ENCODE measurements at places on chromosomes 13 and 19.

DNA sequence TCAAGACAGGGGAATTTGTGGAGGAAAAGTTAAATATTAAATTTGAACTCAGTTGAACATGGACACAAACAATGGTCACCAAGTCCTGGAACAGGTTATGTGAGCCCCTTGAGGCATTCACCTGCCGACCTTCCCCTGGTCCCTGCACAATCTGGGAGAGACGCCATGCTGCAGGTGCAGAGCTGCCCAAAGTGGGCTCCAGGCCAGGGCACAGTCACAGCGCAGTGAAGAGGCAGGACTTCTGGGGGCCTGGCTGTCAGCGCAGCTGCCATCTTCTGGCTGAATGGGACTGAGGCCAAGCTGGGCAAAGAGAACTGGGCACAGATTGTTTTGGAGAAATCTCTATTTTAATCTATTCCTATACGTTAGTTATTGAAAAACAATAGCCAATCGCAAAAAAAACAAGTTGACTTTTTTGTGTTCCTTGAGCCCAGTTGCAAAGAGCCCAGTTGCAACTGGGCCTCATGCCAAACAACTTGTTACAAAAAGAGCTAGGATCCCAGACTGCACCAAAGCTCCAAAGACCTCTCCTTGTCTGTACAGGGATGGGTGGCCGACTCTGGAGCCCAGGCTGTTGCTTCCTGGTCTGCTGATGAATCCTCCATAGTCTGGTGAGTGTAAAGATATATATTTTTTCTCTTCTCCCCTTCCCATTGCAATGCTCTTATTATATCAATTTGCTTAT is 1.2 kb upstream of the ZNF626 start:
- no peak overlapping the region for H3K27ac ChIP-seq
- no peak overlapping the region for H3K4me3 ChIP-seq
- peaks cover 41% of the 10 kb centered on the region for H3K4me1 ChIP-seq

- no peaks in the 10 kb centered on the region for H3K27me3 ChIP-seq
- H3K4me3 ChIP-seq, result no peak overlapping the region
- H3K36me3 ChIP-seq, result no peaks in the 10 kb centered on the region
- no peak for DNase-seq
- no peak overlapping the region for H3K27ac ChIP-seq
Measured at GRCh38 chr13:37067874-37068273, 8.4 kb upstream of the SUPT20H start.

GRCh38 chr13:40471076-40471475 is 195.4 kb downstream of the FOXO1 start:
- DNase-seq, result no peak
- H3K36me3 ChIP-seq, result no peaks in the 10 kb centered on the region
- no peaks in the 10 kb centered on the region for H3K4me1 ChIP-seq
- no peak overlapping the region for H3K27ac ChIP-seq
- no peak overlapping the region for H3K4me3 ChIP-seq

DNA sequence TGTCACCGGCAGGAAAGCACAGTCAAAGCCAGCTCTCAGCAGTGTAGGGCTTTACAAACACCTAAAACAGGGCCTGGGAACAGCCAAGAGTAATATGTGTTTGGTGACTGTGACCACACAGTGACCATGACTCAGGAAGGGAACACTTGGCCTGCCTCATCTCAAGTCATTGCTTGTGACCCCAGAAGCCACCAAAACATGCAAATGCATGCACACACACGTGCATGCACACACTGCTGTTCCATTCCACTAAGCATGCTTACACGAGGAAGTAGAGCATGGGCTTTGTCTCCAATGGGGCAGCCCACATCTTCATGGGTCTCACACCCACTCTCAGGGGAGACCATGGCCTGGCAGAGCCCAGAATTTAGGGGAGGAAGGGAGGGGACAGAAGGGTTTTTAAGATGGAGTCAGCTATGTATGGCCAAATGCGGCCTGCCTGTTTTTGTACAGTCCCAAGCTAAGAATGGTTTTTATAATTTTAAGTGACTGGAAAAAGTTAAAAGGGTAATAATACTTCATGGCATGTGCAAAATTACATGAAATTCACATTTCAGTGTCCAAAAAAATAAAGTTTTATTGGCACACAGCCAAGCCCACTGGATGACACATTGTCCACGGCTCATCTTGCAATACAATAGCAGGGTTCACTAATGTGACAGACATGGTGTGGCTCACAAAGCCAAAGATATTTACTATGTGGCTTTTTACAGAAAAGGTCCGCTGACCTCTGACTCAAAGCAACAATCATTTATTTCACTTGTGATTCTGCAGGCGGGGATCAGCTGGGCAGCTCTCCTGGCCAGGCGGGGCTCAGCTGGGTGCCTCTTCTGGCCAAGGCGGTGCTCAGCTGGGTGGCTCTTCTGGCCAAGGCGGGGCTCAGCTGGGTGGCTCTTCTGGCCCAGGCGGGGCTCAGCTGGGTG is 17.3 kb downstream of the ZFR2 start:
- H3K4me1 ChIP-seq, result peaks cover 7% of the 10 kb centered on the region
- H3K27me3 ChIP-seq, result no peaks in the 10 kb centered on the region
- no peak overlapping the region for H3K27ac ChIP-seq
- no peak overlapping the region for H3K4me3 ChIP-seq

DNA sequence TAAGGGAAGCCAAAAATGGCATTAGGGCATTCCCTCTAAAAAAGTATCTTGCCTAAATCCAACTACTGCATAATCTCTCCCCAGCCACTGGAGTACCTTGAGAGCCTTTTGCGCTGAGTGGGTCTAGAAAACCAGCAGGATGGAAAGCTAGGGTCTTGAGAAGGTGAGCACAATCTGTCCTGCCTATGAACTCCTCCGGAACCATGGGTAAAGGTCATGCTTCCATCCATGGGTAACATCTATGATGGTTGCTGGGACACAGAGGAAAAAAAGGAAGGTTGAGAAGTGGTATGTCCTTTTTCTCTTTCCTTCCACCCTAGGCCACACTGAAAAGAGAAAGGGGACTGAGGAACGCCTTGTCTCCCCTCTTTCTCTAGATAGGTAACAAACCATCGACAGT is 52.4 kb downstream of the ZNF676 start:
- no peak overlapping the region for H3K27ac ChIP-seq
- H3K36me3 ChIP-seq, result no peaks in the 10 kb centered on the region
- no peaks in the 10 kb centered on the region for H3K4me1 ChIP-seq
- no peak for DNase-seq
- H3K4me3 ChIP-seq, result no peak overlapping the region
- no peaks in the 10 kb centered on the region for H3K27me3 ChIP-seq

DNA sequence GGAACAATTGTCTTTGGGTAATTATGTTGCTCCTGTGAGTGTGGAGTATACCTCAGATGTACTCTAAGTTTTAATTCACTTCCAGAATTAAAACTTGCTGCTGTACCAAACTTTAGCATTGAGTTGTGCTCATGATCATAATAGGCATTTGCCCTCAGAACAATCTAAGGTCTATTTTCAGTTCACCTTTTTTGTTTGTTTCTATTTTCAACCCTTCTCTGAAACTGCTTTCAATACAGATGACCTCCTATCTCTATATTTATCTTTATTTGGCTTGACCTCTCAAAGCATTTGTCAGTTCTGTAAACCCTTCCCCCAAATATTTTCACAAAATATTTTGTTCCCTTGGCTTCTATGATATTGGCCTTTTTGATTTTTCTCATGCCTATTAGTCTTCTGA is 873.0 kb downstream of the OLFM4 start:
- H3K4me3 ChIP-seq, result no peak overlapping the region
- H3K27ac ChIP-seq, result no peak overlapping the region
- H3K27me3 ChIP-seq, result no peaks in the 10 kb centered on the region
- H3K4me1 ChIP-seq, result no peaks in the 10 kb centered on the region
- no peaks in the 10 kb centered on the region for H3K36me3 ChIP-seq

DNA sequence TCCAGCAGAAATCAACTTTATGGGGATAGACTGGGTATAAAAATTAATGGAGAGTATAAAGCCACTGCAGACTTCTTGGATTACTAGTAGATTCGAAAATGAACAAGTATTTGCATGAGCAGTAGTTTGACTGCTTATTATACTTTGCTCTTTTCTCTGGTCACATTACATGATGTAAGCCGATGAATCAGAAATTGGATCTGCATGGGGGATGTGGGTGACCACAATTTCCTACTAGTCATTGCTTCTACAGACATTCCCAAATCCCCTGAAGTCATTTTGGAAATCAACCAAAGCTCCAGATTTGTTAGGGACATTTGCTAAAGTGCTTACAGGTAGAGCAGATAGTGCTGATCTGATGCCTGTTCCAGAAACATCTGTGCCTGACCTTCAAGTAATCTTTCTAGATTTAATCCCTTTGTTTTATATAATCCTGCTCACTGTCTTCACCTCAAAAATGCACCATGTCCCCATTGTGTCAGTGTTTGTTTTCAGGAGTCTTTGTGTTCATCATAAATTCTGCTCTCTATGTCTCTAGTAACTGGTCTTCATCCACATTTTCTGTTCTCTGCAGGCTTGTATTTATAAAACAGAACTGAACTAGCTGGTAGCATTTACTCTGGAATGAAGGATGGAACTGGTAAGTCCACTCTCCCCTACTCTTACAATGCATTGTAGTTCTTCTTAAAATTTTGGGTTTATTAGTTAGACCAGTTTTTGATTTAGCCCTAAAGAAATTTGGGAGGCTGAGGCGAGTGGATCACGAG is 201.5 kb upstream of the CSNK1A1L start:
- DNase-seq, result no peak
- no peak overlapping the region for H3K27ac ChIP-seq
- no peaks in the 10 kb centered on the region for H3K4me1 ChIP-seq
- no peaks in the 10 kb centered on the region for H3K27me3 ChIP-seq

- H3K4me3 ChIP-seq, result no peak within 1 kb of the TSS
- H3K36me3 ChIP-seq, result no peaks in the 10 kb centered on the region
- peaks cover 81% of the 10 kb centered on the region for H3K4me1 ChIP-seq
- H3K27ac ChIP-seq, result no peak within 1 kb of the TSS
- no peak for DNase-seq
Measured at GRCh38 chr19:48393559-48394330, at the start of gene GRIN2D. Gene GRIN2D (plus strand): TSS chr19:48393668. CDS start chr19:48398393, 4,725 bp downstream.

DNA sequence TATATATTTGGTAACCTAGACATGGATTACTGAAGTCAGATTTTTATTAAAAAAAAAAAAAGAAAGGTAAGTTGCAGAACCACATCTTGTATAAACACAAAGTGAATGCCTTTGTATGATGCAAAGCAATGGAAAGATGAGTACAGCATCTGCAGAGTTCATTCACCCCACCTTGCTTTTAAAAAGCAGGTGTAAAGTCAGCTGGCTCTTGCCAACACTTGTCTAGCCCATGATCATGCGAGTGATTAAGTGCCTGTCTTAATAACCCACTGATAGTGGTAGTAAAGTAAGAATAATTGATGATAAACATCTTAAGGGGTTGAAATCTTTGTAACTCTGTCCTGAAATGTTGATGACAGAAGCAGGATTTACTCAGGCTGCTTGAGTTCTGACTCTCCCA is 710.4 kb downstream of the EFNB2 start:
- no peaks in the 10 kb centered on the region for H3K27me3 ChIP-seq
- no peak for DNase-seq
- no peak overlapping the region for H3K27ac ChIP-seq
- no peaks in the 10 kb centered on the region for H3K36me3 ChIP-seq

- no peak for DNase-seq
- H3K4me3 ChIP-seq, result no peak overlapping the region
- H3K36me3 ChIP-seq, result no peaks in the 10 kb centered on the region
- H3K4me1 ChIP-seq, result no peaks in the 10 kb centered on the region
Measured at GRCh38 chr13:103839460-103839859, 773.2 kb upstream of the SLC10A2 start.

GRCh38 chr19:23378948-23379347 is 16.3 kb downstream of the ZNF91 start:
- peaks cover 6% of the 10 kb centered on the region for H3K4me1 ChIP-seq
- DNase-seq, result no peak
- peaks cover 100% of the 10 kb centered on the region for H3K36me3 ChIP-seq
- no peak overlapping the region for H3K4me3 ChIP-seq

DNA sequence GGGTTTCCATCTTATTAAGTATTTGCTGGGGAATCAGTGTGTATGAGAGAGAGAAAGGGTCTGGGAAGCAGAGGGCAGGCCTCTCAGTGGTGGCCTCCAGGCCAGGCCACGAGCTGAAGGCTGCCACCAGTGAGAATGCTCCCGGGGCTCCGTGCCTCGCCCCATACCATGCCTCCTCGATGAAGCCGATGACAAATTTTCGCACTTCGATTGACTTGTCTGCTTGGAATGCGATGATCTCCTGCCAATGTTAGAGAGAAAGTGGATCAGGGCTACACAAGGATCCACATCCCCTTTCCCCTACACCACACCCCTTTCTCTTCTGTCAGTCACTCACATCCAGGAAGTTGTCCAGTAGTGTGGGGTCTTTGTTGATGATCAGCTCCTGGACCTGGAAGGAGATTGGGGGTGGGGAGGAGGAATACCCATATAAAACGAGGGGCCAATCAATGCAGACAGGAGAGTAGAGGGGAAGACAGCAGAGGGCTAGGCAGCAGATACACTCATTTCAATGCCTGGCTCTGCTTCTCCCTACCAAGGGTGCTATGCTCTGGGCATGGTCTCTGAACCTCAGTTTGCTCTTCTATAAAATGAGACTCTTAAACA is 10.7 kb downstream of the SYMPK start:
- H3K36me3 ChIP-seq, result peaks cover 9% of the 10 kb centered on the region
- no peaks in the 10 kb centered on the region for H3K4me1 ChIP-seq
- DNase-seq, result peak; percentile 13
- no peak overlapping the region for H3K27ac ChIP-seq

DNA sequence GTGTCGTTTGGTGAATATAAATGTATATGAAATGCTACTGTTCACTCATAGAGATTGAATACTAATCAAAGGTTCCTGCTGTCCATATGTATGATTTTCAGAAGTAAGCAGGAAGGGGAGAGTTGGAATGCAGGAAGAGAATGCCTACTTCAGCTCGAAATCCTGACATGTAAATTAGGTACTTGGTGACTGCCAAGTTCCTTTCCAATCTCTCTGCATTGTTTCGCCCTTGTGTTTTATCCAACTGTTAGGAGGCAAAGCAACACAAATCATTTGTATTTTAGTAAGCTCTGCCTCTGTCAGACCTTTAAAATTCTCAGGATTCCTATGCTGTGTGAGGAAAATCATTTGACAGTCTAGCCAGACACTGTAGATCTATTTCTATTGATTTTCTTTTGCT is 9.0 kb downstream of the STARD13 start:
- no peaks in the 10 kb centered on the region for H3K27me3 ChIP-seq
- H3K4me3 ChIP-seq, result no peak overlapping the region
- H3K4me1 ChIP-seq, result no peaks in the 10 kb centered on the region
- DNase-seq, result no peak

DNA sequence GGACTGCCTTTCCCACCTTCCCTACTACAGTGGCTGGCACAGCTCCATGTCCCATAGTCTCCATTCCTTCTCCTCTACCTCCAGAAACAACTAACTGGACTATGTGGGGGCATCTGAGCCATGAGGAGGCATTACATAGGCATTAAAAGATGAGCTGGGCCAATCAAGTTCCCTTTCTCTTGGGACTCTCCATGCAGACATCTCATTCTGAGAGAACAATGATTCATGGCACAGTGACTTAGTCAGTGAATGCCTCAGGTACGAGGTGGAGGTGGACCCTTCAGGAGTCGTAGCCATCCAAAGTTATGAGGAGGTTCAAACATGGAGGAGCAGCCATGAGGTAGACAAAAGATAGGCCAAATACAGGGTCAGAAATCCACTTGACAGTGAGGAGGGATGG is 70.0 kb downstream of the GPC6 start:
- H3K4me1 ChIP-seq, result no peaks in the 10 kb centered on the region
- H3K36me3 ChIP-seq, result no peaks in the 10 kb centered on the region
- no peak overlapping the region for H3K4me3 ChIP-seq
